ENCODE measurements at places on chromosomes 7 and 10.

DNA sequence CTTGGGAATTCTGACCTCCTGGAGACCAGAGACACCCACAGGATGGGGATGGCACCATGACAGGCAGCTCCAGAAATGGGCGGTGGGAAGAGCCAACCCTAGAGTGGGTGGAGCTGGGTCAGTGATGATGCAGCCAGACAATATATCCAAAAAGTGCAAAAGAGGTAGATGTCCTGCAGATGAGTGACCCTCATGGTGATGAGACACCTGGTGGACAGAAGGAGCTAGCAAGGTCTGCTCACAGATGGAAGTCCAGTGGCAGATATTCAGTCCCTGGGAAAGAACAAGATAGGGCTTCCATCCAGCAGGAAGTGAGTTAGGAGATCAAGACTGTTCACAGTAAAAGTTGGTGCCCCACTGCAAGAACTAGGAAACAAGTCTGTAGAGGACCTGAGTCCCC is 19.2 kb upstream of the GRB10 start:
- no peak for DNase-seq

GRCh38 chr7:128388145-128388485 is 21.7 kb downstream of the IMPDH1 start:
- no peak for DNase-seq

DNA sequence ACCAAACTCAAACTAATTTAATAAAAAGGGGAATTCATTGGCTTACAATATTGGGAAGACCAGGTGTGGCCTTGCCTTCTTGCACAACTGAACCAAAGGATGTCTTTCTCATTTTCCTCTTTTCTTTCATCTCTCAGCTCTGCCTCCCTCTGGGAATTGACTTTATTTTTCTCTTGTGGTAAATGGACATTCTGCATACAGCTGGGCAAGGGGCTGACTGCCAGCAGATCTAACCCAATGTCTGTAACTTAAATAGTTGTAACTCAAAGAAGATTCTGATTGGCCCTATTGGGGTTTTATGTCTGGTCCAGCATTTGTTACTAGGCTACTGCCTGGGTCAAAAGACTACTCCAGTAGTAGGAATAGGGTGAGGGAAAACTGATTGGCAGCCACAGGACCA is 15.3 kb downstream of the PTTG1IP2 start:
- DNase-seq: no peak

DNA sequence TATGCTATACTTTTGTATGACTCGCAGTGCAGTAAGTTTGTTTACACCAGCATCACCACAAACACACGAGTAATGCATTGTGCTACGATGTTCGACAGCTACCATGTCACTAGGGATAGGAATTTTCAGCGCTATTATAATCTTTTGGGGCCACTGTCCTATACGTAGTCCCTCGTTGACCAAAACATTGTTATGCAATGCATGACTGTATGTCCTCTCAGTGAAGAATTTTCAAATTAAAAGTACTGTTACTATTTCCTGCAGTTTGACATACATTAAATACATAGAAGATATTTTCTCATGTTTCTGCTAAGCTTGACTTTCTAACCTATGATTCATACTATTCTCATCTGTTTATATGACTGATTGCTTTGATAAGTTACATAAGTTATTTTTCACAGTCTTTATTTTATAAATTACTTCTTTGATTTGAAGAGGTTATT is 203.6 kb downstream of the VTI1A start:
- DNase-seq: no peak

DNA sequence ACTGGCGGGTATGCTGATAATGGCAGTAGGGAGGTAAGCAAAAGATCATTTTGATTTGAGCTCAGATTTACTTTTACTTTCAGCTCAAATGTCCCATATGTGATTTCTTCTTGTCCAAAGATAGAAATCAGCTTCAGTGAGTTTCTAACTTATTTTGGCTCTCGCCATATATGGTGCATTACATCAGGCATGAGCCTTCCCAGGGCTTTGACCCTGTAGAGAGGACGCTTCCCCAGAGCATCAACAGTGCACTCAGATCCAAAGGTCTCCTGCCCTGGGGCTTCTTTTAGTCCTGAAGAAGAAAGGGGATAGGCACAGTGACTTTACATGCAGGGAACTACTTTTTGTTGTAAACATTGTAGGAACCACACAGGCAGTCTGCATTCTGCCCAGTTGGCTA is 128.6 kb upstream of the PDLIM1 start:
- no peak for DNase-seq

DNA sequence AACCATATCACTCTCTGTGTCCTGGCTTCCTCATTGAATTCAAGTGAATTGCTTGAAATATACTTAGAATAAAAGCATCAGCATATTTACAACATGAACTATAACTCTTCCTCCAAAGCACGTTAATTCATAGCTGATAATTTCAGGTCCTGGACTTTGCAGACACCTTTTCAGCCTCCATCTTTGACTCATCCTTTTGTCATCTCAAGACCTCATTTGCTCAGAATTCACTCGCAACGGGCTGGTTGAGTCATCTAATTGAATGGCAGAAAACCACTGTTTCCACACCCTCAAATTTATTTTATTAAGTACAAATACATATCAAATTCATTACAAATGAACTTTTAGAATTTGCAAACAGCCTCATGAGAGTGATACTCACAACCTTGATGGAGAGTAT is 545.7 kb downstream of the GATA3 start:
- DNase-seq: no peak

DNA sequence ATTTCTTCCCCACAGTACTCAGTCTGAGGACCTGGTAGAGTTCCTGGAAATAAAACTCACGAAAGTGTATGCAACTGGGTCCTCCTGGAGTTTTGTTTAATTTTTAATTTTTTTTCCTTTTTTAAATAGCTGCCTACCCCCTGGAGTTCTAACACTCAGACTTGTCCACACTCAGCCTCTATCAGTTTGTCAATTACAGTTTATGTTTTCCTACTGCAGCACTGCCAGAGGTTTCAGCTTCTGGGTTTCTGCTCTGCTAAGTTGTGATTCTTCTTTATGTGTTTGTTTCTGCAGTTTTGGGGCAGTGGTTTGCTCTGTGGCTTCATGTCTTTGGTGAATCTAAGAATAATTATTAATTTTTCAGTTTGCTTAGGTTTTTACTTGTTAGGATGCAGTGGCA is 59.2 kb downstream of the TBC1D12 start:
- no peak for DNase-seq

GRCh38 chr7:23833405-23833804 is 123.4 kb downstream of the STK31 start:
- DNase-seq: no peak

DNA sequence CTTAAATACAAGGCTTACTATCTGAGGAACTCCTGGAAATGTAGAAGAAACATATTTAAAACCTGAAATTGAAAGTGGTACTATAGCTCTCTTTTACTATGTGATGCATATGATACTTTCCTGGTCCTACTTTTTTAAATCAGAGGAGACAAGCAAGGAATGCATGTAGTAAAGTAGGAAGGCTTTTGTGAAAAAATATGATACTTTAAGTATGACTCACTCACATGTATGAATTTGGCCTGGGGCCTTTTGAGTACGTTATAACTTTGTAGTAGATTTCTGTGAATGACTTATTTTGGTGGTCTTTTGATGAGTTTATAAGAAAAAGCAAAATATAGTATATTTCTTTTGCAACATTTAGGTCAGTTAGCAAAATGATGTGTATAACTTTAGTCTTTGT is 53.8 kb downstream of the TAX1BP1 start:
- DNase-seq: no peak

DNA sequence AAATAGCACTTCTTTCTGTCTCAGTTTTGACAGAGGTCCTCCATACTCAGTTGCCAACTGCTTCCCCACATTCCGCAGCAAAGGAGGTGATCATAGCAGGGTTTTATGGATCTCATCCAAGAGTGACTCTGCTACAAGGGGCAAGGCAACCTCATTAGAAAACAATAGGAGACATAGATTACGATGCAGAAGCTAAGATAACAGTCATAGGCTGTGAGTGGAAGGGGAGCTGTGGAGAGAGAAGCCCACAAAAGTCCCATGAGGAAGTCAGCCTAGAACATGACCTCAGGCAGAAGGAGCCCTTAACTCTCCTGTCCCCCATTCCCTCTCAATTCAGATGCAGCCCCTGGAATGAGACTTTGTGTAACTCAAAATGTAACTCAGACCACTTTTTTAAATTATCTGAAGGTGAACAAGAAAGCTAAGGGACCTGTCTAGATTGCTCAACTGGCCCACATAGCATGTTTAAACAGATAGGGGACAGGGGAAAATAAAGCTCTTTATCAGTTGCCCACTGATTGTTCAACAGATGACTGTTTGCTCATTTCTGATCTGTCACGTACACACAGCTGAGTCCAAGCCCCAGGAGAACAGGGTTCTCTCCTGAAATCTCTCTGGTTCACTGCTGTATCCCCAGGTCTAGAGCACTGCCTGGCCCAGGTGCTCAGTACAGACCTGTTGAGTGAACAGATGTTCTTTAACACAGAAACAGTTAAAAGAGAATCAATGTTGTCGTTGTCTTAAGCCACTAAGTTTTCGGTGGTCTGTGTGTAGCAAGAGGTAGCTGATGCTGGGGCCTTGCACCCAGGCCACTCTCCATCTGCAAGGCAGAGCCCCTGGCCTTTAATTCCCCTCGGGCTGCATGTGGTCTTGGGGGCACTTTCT is 1.5 kb upstream of the NCOA4 start:
- no peak for DNase-seq

DNA sequence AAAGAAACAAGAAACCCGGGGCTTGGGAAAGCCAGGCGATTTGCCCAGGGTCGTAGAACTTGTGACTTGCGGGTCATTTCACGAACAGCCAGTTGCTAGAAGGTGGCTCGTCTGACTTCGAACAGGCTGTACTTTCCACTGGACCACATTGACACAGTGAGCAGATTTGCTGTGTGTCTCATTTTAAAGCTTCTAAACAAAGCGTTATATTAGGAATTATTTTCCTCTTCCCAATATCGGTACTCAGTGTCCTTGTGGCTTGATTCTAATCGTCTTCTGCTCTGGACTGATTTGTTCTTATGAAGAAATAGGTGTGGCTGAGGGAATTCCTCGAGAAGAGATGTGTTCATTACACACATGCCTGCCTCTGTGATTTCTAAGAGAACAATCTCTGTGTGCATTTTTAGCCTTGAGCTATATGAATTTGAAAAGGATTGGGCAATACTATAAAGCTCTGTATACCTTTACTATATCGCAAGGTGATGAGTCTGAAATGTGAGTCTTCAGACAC is 150.0 kb upstream of the PRR15 start:
- DNase-seq: no peak

GRCh38 chr10:96254976-96255375 is 16.4 kb downstream of the BLNK start:
- no peak for DNase-seq

GRCh38 chr7:34162027-34162565 is 256.8 kb downstream of the BMPER start:
- no peak for DNase-seq

DNA sequence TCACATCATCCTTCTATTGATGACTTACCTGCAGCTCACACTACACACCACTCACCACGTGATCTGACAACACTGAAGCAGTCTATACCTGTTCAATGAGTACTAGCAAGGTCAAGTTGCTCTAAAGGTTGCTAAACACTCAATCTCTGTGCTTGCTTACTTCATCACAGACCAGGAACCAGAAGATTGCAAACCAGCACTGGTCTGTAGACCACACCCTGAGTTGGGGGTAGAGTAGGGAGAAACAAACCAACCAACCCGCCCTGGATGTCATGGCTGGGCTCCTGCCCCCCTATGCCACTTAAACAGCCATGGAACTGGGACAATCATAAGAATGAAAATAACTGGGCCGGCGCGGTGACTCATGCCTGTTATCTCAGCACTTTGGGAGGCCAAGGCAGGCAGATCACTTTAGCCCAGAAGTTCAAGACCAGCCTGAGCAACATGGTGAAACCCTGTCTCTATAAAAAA is 19.6 kb downstream of the DLG5 start:
- DNase-seq: no peak

DNA sequence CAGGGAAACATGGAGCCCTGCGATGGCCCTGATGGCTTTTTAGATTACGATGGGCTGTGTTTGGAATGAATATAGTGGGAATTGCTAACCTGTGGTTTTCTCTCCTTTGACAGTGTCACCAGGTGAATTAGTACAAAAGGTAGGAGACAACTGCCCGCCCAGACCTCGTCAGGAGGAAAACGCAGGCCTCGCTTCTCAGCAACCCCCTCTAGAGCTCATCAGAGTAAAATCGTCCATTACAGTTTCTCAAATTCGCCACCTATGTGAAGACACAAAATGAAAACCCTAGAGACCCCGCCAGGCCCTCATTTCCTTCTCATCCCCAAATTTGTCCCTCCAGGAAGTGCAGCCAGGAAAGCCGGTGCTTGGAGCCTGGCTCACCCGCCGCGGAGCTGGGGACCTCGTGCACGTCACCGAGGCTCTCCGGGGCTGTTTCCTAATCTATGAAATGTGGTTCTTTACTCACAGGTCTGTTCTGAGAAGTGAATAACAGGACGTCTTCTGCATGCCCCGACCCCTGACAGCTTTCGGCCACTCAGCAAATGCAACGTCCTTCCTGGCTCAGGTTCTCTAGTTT is 143.7 kb downstream of the VIPR2 start:
- no peak for DNase-seq

DNA sequence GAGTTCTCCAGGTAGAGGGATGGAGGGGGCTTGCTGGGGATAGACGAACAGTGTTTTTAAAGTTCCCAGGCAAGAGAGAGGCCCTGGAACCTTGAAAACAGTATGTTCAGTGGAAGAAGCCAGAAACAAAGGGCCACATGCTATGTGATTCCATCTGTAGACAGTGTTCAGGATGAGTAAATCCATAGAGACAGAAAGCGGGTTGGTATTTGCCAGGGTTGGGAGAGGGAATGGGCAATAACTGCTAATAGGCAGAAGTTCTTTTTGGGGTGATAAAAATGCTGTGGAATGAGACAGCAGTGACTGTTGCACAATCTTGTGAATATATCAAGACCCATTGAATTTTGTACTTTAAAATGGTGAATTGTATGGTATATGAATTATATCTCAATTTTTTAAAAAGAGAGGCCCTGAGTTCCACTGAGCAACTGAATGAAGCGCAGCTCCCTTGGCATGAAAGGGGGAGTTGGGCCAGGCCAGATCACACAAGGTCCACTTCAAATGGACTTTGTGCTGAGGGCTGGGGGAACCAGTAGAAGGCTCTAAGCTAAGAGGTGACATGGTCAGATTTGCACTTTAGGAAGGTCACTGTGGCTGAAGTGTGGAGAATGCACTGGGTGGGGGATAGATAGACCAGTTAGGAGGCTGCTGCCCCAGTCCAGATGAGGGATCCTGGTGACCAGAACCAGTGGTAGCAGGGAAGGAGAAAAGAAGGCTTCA is 34.0 kb downstream of the LEP start:
- DNase-seq: no peak

GRCh38 chr10:20090831-20091230 is 274.6 kb downstream of the PLXDC2 start:
- DNase-seq: no peak

Data from NCI-H187 treated with DMSO at 0.1 percent for 48 hours (cell line).